CD8-positive, alpha-beta memory T cell (primary cell): ENCODE measurements at places on chromosomes 11 and 22.

GRCh38 chr22:45504373-45505341, 2.0 kb downstream of the FBLN1 start:
- DNase-seq = no peak

DNA sequence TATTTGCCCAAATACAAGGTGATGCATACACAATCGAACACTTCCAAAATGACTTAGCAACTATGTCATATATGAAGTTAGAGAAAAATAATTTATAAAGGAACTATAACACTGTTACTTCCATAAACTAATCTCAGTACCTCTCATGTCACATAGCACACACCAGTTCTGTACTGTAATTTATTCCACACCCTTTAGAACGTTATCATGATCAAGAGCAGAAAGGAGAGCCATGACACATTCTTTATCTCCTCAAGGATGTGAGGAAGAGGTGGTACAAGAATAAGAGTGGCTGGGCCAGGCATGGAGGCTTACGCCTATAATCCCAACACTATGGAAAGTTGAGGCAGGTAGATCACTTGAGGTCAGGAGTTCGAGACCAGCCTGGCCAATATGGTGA, 31.1 kb downstream of the PICALM start:
- DNase-seq = no peak

DNA sequence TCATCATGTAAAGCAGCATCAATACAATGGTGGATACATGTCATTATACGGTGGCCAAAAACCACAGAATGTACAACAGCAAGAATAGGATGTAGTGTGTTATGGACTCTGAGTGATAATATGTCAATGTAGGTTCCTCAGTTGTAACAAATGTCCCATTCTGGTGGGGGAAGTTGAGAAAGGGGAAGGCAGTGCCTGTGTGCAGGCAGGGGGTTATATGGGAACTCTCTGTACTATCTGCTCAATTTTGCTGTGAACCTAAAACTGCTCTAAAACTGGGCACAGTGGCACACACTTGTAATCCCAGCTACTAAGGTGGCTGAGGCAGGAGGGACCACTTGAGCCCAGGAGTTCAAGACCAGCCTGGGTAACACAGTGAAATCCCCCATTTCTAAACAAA, 5.9 kb downstream of the CHKA start:
- no peak for DNase-seq

DNA sequence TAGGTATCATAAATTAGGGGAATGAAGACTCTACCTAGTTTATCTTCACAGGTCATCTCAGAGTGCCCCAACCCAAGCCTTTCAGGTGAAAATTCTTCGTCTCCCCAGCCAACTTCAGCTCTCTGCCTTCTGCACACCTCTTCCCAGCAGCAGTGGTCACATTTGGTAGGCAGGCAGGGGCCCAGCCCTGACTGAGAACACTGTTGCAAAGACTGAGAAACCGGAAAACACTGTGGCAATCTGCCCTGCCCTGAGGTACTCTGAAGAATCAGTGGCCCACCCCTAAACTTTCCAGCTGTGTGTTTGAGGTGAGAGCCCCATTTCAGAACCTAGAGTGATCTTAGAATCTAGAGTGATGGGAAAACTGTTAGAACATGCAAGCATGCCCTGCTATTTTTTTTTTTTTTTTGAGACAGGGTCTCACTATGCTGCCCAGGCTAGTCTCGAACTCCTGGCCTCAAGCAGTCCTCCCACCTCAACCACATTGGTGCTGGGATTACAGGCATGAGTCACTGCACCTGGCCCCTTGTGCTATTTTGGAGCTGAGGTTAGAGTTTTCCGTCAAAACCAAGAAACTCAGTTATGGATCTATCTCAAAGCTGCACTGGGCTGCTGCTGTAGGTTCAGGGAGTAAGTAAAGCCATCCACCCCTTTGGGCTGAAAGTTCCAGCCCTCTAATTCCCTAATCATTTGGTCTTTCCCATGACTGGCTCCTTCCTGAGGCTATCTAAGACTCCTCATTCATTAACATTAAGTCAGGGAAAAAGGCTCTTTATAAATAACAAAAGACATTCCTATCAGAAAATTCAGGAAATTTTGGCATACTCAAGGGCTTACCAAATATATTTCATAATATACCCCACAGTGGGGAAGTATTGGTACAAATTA, 1.7 kb upstream of the LDHA start:
- no peak for DNase-seq

- DNase-seq = no peak
Observed at GRCh38 chr11:132186699-132187098, 816.3 kb downstream of the NTM start.

GRCh38 chr22:18021431-18021830, 2.9 kb downstream of the MICAL3 start:
- no peak for DNase-seq

DNA sequence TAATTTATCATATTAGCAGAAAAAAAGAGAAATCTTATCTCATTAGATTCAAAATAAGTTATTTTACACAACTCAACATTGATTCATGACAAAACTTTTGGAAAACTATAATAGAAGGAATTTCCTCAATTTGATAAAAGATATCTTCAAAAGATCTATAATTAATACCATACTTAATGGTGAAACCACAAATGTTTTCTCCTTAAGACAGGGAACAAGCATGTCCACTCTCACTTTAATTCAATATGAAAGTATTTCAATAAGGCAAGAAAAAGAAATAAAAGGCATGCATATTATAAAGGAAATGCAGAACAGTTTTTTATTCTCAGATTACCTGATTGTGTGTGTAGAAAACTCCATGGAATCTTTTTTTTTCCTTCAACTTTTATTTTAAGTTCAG, 23.6 kb downstream of the MTNR1B start:
- DNase-seq = no peak

GRCh38 chr11:118476676-118477075, 40.4 kb downstream of the KMT2A start:
- no peak for DNase-seq

DNA sequence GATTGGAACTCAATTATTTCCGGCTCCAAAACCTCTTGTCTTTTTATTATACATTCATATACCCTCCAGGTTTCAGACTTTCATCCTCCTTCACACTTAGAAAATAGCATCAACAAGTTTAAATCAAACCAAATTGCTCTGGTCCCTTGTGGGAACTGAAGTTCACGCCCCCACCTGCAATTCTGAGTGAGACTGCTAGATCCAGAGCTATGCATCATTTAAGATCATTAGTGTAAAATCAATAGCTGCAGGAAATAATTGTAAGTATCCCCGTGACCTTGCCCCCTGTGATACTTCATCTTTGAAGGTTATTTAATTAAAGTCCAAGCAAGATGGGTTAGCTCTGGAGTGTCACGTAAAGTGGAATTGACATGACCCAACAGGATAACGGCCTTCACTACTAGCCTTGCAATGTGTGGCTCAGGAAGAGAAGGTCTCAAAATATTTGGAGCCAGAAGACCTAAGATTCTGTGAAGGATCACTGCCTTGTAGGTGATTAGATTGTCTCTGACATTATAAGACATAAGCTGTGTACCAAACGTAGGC, 742.2 kb upstream of the LRRC4C start:
- no peak for DNase-seq

DNA sequence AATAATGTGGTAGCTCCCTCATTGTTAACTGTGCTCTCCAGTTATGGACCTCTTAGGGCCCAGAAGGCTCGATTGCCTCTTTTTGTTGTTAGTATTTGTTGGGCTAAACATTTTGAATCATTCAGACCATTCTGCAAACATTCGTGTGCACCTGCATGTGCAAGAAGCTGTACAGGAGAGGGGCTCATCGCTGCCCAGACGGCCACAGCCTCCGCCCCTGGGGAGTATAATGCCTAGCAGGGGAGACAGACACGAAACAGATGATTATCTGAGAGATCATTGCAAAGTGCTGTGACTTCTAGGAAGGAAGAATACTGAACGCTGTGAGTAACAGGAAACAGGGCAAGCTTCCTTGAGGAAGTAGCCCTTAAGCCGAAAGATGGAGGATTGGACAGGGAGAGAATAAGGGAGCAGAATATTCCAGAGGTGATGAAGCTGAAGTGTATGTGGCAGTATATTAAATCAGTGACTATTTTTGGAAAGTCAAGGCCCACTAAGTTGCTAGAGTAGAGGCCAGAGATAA, 123.3 kb upstream of the RASSF10 start:
- no peak for DNase-seq

- no peak for DNase-seq
Observed at GRCh38 chr11:79173615-79174014, 267.2 kb downstream of the TENM4 start.

GRCh38 chr22:30858976-30859713, 109.4 kb downstream of the MORC2 start:
- DNase-seq = no peak

- no peak for DNase-seq
Observed at GRCh38 chr11:109785714-109786113, 307.5 kb upstream of the ZC3H12C start.

GRCh38 chr22:30860176-30861105, 108.1 kb downstream of the MORC2 start:
- no peak for DNase-seq
